Tibial nerve (tissue), 4 donors: ENCODE measurements at places on chromosomes 2 and 18. TPM values are rescaled to one million over a fixed set of nuclear protein-coding genes. Genes with fewer than 3 reads are reported as not detected.

The TLX2 gene
- not detected for total RNA-seq

GRCh38 chr18:35949090-35949489 is 23.4 kb upstream of the RMP24 start:
- DNase-seq = no peak

- no peak for DNase-seq
These were observed 300.4 kb upstream of the NETO1 start for GRCh38 chr18:73168236-73168635.

GRCh38 chr2:169644173-169644572 is 50.0 kb downstream of the CFAP210 start:
- DNase-seq = no peak

The CYRIA gene
- 3.3 TPM for total RNA-seq

GRCh38 chr2:88669482-88670214 is 21.8 kb upstream of the RPIA start:
- DNase-seq = peak; percentile 33

DNA sequence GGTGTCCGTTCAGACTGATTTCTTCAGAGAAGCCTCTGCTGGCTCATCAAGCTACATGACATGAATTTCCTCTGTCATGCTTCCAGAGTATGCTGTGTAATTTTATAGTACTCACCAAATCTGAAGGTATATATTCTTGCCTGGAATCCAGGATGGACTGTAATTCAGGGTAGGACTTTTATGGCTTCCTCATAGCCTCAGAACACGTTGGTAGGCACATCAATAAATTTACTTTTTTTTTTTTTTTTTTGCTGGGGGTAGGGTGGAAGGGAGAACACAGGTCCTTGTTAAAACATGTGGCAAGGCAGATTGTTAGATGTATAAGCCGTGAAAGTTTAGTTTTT is 34.4 kb downstream of the MTA3 start:
- no peak for DNase-seq

DNA sequence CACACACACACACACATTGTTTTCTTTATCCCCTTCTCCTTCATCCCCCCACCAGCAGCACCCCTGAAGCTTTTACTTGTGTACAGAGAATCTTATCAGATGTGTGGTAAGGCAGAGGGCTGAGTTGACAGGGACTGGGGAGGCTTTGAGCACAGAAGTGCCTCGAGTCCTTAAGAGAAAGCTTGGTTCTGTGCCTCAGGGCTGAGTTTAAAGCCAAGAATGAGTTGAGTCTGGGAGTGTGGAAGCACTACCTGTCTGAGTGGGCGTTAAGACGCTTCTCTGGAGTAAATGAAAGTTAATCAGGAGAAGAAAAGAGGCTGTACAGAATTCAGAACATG is 2.7 kb downstream of the ID2 start:
- DNase-seq = no peak

The HOXD12 gene
- total RNA-seq = not detected

- DNase-seq = peak; percentile 41
These were observed 204.6 kb upstream of the TNP1 start for GRCh38 chr2:217064234-217065011.

DNA sequence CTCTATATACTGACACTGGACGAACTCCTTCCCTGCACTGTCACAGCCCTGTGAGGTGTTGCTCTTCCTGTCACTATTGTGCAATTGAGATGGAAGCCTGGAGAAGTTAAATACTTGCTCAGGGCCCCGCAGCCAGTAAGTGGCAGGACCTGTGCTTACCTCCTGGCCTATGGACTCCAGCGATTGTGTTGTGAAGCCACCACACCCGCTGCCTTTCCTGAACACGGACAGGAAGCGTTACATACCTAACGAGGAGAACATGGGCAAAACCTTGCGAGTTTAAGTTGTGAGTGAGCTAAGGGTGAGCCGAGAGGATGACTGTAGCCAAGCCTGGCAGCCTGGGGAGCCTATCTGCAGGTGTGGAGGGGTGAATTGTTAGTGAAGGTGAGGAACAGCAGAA is 26.1 kb downstream of the RAB31 start:
- DNase-seq = no peak

The CPO gene
- not detected for total RNA-seq

DNA sequence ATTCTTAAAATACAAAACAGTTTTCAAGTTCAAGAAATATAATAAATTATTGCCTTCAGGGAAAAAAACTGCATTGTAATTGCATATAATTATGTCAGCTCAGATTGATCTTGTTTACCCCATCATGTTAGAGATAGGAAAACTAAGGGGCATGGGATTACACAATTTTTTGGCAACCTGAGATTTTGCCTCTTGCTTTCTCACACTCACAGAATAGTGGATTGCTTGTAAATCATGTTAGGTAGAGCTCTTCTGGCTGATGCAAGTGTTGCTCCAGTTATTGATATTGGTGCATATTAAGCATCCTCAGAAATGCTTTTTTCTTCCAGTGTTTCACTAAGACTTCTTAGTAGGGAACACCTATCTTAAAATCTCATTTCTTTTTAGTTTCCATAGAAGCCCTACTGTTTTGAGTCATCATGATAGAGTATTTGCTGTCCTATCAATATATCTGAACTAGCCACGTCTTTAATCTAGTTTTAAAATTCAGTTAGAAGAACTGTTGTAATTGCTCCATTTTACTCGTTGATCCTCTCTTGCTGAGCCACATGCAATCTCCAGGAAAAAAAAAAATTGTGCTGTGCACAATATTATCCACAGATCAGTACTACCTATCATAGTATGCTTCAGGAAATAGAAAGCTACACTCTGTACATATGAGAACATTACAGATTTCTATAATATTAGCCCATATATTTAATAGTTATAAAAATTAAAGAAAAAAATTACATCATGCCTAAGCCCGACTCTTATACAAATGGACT is 393.1 kb downstream of the LRP1B start:
- no peak for DNase-seq

The LRP2 gene
- total RNA-seq = not detected

DNA sequence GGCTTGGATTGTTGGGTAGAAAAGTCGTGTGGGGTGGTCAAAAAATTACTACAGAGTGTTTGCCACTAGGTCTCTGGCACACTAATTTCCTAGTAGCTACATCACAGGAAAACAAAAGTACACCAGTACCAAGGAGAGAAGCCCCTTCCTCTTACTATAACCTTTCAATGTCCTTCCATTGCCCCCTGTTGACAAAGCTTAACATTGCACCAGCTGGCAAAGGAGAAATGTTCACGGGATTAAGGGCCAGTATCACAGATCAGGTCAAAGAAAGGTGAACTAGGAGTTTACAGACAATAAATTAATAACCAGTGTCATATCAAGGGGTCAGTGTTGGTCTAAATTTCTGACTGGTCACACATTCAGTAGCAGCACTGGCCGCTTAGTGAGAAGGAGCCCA is 1139.6 kb upstream of the FAM98A start:
- no peak for DNase-seq

The MRPS9 gene
- total RNA-seq = 11.2 TPM

DNA sequence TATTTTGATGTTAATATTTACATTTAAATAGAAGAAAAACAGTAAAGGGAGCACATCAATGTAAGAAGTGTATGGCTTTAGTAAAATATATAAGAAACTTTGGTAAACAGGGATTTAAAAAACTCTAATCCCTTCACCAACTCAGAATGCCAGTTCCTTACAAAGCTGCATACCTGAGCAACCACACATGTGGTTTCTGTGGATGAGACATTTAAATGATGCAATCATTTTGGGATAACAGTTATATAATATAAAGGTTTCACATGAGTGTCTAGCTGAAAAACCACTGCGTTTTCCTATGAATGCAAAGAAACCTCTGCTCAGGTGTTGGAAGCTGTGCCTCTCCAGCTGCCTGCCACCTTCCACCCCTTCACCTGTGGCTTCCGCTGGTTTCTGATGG is 209.1 kb upstream of the REV1 start:
- DNase-seq = no peak

- DNase-seq = no peak
These were observed 100.4 kb upstream of the SLC1A4 start for GRCh38 chr2:64888591-64889309.

The GAREM1 gene
- 25.1 TPM for total RNA-seq

GRCh38 chr2:228268756-228269155 is 87.3 kb upstream of the SPHKAP start:
- DNase-seq = no peak

DNA sequence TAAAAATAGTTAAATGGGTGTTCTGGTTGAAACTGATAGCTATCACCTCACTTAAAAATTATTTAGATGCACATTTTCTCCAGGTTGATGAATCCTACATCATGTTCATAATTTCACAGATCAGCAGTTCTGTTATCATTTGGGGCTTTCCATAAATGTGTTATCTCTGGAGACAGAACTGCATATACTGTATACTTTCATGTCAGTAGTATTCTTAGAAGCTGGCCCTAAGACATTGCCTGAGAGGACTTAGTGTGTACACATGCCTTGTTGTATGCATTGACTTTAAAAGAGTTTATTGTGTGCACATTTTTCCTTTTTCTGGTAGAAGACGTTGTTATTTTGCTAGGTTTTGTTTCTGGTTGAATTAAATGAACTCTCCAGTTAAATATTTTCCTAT is 41.0 kb downstream of the PIK3C3 start:
- DNase-seq = no peak

DNA sequence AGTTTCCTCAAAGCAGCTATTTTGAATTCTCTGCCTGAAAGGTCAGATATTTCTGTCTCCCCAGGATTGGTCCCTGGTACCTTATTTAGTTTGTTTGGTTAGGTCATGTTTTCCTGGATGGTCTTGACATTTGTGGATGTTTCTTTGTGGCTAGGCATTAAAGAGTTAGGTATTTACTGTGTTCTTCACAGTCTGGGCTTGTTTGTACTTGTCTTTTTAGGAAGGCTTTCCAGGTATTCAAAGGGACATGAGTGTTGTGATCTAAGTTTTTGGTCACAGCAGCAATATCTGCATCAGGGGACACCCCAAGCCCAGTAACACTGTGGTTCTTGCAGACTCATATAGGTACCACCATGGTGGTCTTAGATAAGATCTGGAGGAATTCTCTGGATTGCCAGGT is 11.8 kb downstream of the MYO3B start:
- no peak for DNase-seq

DNA sequence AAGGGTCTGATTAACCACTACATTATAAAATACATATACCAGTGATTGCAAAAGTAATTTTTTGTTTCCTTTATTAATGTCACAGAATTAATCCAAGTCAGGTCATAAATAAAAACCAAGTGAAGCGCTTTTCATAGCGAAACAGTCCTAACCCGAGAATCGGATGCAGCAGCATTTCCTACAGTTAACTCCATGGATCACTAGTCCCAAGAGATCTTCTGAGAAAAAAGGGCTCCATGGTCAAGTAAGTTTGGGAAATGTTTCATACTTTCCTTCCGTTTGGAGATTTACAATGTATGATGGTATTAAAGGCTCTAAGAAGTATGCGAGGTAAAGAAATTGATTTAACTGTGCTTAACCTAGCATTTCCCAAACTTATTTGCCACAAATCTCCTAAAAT is 85.2 kb downstream of the NOL10 start:
- DNase-seq = no peak

DNA sequence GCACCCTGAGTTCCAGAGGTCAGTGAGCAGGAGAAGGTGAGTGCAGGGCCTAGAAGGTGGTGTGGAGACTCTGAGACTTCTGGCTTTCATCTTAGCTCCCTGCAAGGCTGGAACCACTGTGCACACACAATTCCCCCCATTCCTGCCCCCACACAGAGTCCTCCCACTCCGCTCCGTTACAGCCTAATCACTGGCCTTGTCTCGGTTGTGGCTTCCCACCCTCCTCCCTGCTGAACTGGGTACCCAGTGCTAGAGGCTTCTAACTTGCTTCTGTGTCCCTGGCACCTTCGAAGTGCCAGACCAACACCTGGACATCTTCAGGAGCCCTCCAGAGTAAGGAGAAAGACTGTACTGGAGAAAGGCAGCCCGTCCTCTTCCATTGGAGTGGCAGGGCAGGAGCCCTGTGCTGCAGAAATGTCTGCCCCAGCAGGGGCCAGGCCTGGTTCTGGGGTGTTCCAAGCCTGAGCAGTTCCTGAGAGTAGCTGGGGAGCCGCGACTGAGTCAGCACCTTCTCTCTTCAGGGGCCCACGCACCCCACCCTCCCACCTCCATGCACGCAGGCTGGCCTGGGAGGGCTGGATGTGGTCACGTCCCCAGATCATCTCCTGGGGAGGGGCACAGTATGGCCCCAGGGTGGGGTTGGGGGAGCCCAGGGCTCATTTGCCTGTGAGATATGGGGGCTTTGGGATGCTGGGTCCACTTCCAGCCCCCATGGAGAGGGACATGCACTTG is 23.4 kb downstream of the CROCC2 start:
- DNase-seq = peak; percentile 3

- no peak for DNase-seq
These were observed 76.3 kb downstream of the ANTXR1 start for GRCh38 chr2:69089266-69089665.

The C2orf78 gene
- total RNA-seq = not detected

DNA sequence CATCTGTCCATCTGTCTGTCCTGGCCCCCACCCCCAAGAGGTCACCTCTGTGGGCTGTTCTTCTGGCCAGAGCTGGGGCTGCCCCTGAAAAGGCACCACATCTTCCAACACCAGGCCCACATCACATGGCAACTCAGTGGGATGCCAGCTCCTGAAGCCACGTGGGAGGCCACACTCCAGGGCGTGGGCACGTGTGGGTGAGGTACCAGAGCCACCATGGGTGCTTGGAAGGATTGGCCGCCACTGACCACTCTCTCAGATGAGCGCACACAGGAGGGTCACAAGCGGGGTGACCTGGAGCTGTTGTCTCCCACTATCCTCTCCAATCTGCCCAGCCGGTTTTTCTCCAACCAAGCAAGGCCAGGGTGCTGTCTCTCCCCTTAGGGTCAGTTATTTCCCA is 197.9 kb downstream of the TFCP2L1 start:
- no peak for DNase-seq

- no peak for DNase-seq
These were observed 695.7 kb downstream of the TDRD15 start for GRCh38 chr2:21819454-21819853.
